ENCODE measurements at places on chromosomes 7 and 10.

DNA sequence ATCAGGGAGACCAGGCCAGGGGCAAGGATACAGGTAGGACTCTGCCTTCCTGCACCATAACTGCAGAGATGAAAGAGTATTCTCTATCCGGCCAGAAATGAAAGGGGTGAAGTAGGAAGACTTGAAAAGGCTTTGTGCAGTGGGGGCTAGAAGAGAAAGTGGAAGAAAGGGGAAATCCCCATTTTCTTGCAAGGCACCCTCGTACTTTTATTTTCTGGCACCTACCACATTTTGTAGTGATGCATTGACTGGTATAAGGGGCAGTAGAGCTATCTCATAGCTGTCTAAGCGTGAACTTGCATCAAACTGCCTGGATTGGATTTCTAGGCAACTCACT lies 752 bp upstream of the CAMK2G start:
- DNase-seq, result no peak

DNA sequence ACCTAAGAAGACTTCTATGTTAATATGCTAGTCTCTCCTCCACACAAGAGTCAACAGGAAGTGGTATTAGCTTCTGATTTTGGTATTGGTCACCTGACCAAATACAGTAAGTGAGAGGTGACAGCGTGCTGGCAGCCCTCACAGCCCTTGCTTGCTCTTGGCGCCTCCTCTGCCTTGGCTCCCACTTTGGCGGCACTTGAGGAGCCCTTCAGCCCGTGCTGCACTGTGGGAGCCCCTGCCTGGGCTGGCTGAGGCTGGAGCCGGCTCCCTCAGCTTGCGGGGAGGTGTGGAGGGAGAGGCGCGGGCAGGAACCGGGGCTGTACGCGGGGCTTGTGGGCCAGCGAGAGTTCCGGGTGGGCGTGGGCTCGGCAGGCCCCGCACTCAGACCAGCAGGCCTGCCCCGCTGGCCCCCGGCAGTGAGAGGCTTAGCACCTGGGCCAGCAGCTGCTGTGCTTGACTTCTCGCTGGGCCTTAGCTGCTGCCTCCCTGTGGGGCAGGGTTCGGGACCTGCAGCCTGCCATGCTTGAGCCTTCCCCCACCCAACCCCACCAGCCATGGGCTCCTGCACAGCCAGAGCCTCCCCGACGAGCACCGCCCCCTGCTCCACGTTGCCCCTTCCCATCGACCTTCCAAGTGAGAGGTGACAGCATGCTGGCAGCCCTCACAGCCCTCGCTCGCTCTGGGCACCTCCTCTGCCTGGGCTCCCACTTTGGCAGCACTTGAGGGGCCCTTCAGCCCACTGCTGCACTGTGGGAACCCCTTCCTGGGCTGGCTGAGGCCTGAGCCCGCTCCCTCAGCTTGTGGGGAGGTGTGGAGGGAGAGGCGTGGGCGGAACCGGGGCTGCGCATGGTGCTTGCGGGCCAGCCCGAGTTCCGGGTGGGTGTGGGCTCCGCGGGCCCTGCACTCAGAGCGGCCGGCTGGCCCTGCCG lies 4.2 kb upstream of the ACSL5 start:
- DNase-seq, result no peak

DNA sequence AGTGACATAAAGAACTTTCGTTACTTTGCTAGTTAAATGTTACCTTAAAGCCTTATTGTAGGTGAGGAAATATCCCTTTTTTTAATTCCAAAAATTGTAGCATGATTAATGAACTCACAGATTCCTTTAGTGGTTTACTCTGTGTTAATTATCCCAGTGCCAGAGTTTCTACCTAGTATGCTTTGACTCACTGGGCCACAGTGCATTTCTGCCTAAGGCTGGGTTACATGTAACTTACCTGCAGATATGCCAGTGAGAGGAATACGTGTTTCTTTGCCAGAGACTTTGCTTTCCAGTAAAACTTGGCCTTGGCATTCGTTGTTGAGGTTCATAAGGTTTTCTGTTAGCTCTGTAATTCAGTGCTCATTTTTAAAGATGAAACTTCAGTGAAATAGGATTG lies 380.8 kb upstream of the LRGUK start:
- no peak for DNase-seq

DNA sequence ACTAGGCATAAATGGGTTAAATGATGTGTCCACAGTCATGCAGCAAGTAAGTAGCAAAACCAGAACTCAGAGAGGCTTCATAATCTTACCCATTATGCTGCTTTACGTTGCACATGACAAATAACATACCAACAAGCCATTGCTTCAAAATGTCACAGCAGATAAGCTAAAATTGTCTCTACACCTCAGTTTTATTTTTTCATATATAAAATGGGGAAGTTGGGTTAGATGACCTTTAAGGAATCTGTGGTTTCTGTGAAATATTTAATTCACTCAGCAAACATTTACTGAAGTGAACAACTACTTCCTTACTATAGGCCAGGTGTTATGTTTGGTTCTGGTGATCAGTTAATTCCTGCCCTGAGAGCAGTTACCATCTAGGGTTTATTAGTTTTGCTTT lies 2.2 kb upstream of the ASCC1 start:
- no peak for DNase-seq

- DNase-seq, result no peak
These were observed 36.6 kb upstream of the BHLHA15 start for GRCh38 chr7:98174334-98175259.

DNA sequence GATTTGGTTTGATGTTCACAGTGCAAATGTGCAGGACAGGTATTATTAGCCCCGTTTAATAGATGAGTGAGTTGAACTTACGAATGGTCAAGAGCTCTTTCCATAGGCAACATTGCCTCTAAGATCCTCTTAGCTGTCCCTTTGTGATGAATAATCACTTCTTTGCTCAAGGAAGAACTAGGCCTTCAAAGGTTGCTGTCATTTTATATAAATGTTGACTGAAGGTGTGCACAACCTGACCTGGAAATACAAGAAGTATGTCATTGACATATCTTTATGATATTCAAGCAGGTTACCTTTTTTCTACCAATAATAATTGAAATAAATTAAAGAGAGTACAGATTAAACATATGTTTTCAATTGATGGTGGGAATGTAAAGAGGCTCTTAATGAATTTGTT lies 48.5 kb upstream of the GLCCI1 start:
- DNase-seq, result no peak

DNA sequence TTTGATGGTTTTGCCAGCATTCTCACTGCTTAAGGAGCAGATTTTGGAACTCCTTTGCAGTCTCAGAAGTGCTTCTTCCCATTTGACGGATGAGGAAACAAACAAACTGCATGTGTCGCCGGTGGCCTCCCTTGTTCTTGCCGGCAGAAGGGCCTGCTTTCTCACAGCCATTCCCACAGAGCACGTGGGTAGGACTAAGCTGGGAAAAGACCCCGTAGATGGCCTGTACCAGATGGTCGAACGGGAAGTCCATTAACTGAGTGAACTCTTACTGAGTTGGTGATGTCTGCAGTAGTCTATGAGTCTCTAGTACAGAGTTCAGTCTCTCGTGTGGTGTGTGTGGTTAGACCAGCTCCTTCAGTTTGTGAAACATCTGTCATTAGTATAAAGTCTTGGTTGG lies 131.9 kb downstream of the TRRAP start:
- DNase-seq, result no peak

- no peak for DNase-seq
These were observed 17.0 kb upstream of the IFRD1 start for GRCh38 chr7:112433289-112433688.

- DNase-seq, result peak; percentile 80
These were observed 509.4 kb downstream of the PTPRN2 start for GRCh38 chr7:158077934-158078910.

DNA sequence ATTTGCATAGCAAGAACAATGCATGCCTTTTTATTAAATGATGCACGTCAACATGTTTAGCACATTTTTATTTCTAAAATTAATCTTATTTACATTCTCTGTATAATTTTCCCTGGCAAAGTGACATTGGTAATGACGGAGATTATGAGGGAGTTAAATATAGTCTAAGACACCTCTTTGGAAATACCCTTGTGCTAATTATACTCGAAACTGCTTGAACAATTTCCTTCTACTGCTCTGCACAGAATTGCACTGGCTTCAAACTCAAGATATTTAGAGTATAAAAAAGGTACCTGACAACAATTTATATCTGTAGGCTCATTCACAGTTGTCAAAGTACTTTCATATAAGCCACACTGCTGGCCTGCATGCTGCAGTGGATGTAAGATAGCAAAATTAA lies 602.7 kb downstream of the NXPH1 start:
- DNase-seq, result no peak

DNA sequence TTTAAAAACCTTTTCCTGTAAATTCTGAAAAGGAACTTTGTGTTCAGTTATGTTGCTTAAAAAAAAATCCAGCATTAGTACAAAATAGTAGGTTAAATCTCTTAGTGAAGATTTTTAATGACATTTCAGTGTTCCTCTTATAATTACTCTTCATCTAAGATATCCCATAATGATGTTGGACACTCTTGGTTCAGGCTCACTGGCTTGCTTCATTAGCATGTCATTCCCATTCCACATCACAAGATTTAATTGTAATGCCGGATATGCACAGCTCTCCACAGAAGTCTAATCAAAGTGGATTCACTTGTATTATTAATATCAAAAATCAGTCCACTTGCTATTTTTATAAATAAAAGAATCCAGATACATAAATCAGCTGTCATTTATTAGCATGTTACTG lies 180.0 kb upstream of the MDFIC start:
- no peak for DNase-seq

DNA sequence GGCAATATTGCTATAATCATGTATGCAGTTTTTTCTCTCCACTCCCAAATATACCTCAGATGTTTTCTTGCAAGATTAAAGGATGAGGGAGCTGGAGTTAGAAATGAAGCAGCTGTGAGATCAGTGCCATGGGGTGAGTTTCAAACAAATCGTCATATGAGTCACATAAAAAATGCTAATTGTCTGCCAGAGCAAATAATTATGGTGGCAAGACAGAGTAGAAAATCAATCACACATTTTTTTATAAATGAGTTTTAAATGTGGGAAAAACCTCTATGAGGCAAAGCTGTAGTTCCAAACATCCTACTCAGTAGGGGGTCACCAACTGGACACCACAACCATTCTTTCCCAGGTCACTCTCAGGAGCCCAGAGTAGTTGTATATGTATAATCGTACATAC lies 55.3 kb downstream of the CH25H start:
- DNase-seq, result no peak

- no peak for DNase-seq
These were observed 325.8 kb upstream of the MGMT start for GRCh38 chr10:129140921-129141885.

- DNase-seq, result peak; percentile 66
These were observed 82.5 kb downstream of the ZNF467 start for GRCh38 chr7:149690688-149691446.

GRCh38 chr7:43753843-43754242 lies 4.6 kb upstream of the BLVRA start:
- DNase-seq, result no peak

DNA sequence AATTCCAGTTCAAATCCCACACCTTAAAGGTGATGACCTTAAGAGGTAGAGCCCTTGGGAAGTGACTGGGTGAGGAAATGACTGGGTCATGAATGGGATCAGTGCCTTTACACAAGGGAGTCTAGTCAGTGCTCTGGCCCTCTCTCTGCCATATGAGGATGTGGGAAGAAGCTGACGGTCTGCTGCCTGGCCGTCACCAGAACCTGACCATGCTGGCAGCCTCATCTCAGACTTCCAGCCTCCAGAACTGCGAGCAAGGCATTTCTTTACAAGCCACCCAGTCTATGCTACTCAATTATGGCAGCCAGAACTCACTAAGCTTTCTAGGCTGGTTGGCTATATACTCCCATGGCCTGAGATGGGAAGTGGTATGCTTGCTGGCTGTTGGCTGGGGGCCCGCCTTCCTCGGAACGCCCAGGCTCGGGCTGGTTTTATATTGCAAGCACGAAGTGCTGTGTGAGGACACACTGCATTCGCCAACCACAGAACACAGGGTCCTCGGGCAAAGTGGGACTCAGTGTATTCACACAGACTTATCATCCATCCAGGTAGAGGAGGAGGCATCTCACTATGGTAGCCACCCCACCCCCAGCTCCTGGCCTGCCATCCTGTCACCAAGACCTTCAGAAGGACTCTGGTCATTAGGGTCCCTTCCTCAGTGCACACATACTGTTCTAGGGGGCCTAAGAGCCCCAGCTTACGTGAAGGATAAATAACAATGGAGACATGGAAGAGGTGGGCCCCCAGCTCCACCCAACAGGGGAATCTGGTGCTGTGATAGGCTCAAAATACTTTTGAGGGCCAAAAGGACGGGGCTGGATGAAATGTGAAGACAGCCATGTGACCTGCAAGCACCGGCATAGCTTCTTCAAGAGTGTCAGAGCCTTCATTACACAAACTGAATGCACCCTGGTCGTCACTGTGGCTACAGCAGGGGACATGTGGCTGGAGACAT lies 49.0 kb downstream of the ZRANB1 start:
- no peak for DNase-seq

DNA sequence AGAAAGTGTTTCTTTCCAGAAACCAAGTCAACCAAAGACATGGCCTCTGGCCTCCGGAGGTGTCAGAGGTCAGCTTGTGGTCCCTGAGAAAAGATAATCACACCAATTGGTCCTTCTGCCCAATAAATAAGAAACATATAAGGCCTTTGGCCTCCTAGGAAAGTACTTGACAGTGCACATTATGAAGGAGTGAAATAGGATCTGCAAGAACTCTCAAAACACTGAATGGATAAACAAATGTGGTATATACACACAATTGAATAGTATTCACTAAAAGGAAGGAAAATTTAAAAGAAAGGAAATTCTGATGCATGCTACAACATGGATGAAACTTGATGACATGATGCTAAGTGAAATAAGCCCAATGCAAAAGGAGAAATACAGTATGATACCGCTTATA lies 35.4 kb upstream of the NRF1 start:
- DNase-seq, result no peak

GRCh38 chr7:108225531-108226181 lies 95.5 kb upstream of the LAMB4 start:
- DNase-seq, result no peak

DNA sequence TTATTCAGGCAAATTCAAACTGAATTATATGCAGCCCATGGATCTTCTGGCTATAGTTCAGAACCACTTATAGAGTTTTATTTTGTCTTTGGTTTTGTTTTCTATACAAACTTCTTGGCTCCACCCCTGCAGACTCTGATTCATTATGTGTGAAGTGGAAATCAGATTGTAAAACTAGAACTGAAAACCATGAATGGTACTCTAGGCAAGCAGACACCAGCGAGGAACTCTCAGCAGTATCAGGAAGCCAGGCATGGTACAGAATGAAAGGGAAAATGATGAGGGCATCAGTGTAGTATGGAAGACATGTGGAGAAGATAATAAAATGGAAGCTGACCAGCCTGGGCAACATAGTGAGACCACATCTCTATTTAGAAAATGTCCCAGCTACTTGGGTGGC lies 1026.9 kb upstream of the C7orf33 start:
- DNase-seq, result no peak

GRCh38 chr7:47968847-47969774 lies 10.3 kb downstream of the HUS1 start:
- peak; percentile 67 for DNase-seq

- no peak for DNase-seq
These were observed 206.7 kb upstream of the KCTD7 start for GRCh38 chr7:66421830-66422475.
